ENCODE measurements at places on chromosomes 7 and 10.

- DNase-seq = no peak
These were observed 577.2 kb upstream of the SEMA3D start for GRCh38 chr7:85764034-85764433.

DNA sequence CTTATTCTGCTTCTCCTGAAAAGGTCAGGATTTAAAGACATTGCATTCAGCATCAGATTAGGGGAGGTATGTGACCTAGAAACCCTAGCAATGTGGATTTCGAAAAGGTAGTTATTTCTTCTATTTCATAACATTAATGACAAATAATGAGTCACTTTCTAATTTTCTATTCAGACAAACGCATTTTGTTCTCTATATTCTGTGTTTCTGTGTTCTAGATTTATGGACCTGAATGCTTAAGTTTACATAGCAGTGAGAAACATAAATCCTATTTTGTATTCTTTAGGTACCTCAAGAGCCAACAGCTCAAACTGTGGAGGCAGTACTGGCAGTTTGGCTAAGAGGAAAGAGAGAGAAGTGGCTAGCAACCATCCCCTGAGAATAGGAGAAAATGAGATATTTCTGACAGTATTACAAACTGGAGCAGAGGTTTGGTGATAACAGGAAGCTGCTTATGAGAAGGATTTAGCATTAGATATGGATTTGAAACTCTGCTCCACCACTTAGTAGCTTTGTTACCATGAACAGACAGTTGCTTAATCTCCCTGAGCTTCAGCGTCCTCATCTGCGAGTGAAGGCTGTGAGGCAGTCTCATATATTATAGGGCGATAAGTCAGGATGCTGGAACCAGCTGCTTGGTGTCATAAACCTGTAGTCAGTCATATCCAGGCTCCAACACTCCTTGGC, 28.2 kb downstream of the CDK14 start:
- DNase-seq = no peak

GRCh38 chr7:21916629-21917028, 29.1 kb downstream of the CDCA7L start:
- no peak for DNase-seq

GRCh38 chr10:63260860-63261251, 127.7 kb downstream of the NRBF2 start:
- DNase-seq = no peak

DNA sequence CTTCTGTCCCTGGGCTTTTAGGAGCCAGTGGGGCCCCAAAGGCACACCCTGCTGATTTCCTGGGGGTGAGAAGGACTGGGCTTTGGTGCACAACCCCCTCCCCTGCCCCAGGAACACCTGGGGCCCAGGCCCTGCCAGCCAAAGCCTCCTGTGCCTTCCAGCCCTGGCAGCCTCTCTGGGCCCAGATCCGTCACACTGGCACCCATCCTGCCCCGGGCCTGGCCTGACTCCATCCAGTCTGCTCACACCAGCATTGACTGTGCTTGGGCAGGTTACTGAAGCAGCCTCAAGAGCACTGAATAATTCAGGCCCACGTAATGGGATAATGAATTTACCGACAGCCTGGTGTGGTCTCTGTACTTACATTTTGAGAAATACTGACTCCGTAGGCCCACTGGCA, 12.0 kb upstream of the COMTD1 start:
- DNase-seq = no peak

DNA sequence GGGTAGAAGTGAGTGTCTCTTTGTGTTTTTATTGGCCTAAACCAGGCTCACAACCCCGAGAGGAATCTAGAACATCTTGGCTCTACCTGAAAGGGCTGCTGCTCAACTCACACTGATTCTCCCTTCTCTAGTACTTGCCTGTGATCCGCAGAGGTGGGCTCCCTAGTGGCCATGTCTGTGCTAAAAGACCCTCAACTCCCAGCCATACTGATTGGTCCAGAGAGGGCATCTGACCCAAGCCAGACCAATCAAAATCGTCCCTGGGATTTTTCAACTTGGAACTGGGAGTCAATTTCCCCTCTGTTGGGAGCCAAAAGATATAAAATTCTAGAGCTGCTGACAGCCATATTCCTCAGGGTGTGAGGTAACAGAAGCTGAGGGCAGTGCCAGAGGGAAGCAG, 55.3 kb downstream of the SH3PXD2A start:
- no peak for DNase-seq

Data from stimulated activated CD4-positive, alpha-beta T cell treated with anti-CD3 and anti-CD28 coated beads, Interleukin-4, amount 100 ng/mL, for 4 hours (primary cell).